ENCODE measurements at places on chromosomes 6 and 20.

- DNase-seq = no peak
Observed at GRCh38 chr6:14058029-14058695, 59.4 kb upstream of the CD83 start.

GRCh38 chr6:116354236-116354635 lies 16.5 kb upstream of the DSE start:
- no peak for DNase-seq

- DNase-seq = no peak
Observed at GRCh38 chr20:13877793-13878192, 93.0 kb downstream of the NDUFAF5 start.

- no peak for DNase-seq
Observed at GRCh38 chr6:158033077-158033750, 51.6 kb downstream of the SYNJ2 start.

DNA sequence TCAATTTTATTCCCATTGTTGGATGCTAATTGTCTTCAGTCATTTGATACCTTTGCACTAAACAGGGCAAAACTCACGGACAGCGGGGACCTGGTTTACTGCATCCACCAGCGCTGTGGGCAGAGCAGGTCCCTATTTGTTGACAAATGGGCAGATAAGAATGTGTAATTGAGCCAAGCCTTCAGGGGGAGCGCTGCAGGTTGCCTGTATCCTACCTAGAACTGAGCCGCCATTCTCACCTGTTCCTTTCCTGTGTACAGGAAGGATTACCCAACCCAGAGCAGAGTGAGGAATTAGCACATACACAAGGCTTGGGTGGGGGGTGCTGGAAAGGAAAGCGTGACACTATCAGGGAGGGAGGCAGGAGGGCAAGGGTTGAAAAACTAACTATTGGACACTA lies 89.1 kb upstream of the FOXA2 start:
- DNase-seq = no peak

DNA sequence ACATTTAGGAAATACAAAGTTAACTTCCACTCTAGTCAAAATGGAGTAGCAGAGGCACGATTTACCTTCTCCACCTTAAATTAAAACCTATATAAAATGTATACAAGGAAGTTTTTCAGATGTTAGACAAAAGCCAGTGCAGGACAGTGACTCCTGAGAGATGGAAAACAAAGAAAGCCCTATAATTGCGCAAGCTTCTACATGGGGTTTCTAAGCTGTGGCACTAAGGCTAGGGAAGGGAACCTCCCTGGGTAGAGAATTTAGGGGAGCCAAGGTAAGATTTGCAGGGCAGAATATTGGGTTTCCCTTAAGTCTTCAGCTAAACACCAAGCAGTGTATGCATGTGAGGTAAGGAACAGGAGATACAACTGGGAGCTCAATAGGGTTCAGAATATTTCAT lies 18.5 kb upstream of the ZC3H12D start:
- DNase-seq = no peak

GRCh38 chr20:41837669-41838224 lies 219.6 kb upstream of the CHD6 start:
- DNase-seq = no peak

GRCh38 chr20:47724396-47724795 lies 60.9 kb downstream of the SULF2 start:
- no peak for DNase-seq

DNA sequence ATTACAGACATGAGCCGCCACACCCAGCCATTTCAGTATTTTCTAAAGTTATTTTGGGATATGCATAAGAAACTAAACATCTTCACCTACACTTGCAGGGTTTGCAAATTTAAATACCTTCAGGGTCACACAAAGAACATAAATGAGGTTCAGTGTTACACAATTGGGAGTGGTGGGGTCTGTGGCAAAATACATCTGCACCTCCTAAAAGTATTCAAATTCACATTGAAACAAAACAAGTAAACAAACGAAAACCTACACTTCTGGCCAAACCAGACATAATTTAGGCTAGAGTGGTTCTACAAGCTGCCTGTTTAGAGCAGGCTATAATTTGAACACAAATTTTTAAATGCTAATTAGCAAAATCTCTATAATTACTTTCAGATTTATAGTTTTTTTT lies 34.6 kb downstream of the MAPK14 start:
- DNase-seq = no peak

DNA sequence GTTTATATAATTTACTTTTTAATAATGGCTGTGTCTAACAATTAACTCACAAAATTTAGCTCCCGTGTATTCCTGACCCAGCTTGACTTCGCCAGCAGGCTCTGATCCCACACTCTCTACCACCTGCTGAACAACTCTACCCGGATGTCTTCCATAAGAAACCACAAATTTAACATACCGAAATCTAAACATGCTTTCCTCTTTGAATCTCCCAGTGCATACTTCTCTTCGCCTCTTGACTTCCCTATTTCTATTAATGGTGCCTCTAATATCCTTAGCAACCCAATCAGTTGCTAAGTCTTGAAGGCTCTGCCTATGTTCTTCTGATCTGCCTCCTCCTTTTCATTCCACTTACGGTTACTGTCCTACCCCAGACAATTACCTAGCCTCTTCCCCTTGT lies 4.6 kb upstream of the MYB start:
- DNase-seq = no peak

DNA sequence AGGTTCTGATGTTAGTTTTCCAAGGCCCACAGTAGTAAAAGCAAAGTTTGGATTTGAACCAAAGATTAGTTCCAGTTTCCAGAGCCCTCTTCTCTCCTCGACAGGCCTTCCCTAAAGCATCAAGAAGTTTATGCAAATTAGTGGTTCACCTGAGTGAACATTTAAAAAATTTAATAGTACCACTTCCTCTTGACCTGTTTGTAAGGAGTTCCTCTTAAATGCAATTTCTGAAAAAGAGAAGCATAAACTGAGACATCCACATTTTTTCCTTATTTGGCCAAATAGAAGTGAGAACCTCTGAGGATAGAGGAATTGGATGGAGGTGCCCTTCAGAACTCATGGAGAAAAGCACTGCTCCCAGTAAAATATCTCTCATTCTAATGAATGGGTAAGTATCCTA lies 1.2 kb upstream of the DSE start:
- DNase-seq = no peak
